ENCODE measurements at places on chromosomes 11 and 22. TPM values are rescaled to one million over a fixed set of nuclear protein-coding genes. Genes with fewer than 3 reads are reported as not detected.
A peak's percentile ranks its signal among the peaks of the same experiment; 100 is the strongest.

DNA sequence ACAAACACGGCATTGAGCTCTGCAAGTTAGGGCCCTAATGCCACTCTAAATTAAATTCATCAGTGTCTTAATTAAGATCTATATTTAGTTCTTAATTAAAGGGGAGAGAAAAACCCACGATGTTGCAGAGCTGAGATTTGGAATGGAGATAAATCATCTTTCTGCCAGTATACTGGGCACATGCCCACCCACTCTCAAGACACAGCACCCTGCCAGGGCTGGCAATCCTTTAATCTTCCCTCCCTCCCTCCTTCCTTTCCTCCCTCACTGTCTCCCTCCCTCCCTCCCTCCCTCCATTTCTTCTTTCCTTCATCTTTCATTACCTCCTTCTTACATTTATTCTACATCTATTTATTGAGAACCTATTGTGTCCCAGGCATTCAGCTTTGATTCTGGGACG, 194.8 kb downstream of the BUD13 start:
- H3K27ac ChIP-seq = no peak overlapping the region
- peaks cover 53% of the 10 kb centered on the region for H3K27me3 ChIP-seq
- DNase-seq = no peak
- no peaks in the 10 kb centered on the region for H3K36me3 ChIP-seq
- peaks cover 8% of the 10 kb centered on the region for H3K4me1 ChIP-seq

GRCh38 chr11:86743223-86744118, 56.9 kb upstream of the PRSS23 start:
- no peak overlapping the region for H3K4me3 ChIP-seq
- H3K27me3 ChIP-seq = no peaks in the 10 kb centered on the region
- H3K36me3 ChIP-seq = no peaks in the 10 kb centered on the region
- DNase-seq = peak; percentile 44

DNA sequence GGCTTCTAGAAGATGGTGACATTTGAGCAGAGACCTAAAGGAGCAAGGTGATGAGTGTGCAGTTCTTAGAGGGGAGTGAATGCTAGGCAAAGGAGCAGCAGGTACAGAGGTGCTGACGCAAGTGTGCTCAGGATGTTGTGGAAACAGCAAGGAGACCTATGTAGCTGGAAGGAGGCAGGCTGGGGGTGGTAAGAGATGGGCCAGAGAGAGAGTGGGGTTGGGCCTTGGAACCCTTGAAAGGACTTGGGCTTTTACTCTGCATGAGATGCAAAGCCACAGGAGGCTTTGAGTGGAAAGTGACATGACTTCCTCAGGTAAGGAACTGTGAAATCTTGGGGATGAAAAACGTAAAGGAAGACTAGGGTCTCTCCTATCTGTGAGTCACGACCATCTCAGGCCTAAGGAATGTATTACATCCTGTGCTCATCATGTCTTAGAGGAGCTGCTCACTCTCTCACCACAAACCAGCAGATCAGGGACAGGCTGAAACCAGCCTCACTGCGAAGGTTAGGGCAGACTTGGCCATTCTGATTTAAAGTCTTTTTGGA, 65.4 kb downstream of the MICAL2 start:
- no peaks in the 10 kb centered on the region for H3K36me3 ChIP-seq
- peaks cover 6% of the 10 kb centered on the region for H3K4me1 ChIP-seq
- no peak overlapping the region for H3K27ac ChIP-seq
- DNase-seq = no peak
- no peak overlapping the region for H3K4me3 ChIP-seq
- H3K27me3 ChIP-seq = no peaks in the 10 kb centered on the region

- H3K4me3 ChIP-seq = no peak overlapping the region
- H3K36me3 ChIP-seq = no peaks in the 10 kb centered on the region
- no peak overlapping the region for H3K27ac ChIP-seq
- no peaks in the 10 kb centered on the region for H3K27me3 ChIP-seq
- no peaks in the 10 kb centered on the region for H3K4me1 ChIP-seq
- DNase-seq = no peak
Measured at GRCh38 chr11:102666331-102666957, 39.1 kb downstream of the MMP27 start.

DNA sequence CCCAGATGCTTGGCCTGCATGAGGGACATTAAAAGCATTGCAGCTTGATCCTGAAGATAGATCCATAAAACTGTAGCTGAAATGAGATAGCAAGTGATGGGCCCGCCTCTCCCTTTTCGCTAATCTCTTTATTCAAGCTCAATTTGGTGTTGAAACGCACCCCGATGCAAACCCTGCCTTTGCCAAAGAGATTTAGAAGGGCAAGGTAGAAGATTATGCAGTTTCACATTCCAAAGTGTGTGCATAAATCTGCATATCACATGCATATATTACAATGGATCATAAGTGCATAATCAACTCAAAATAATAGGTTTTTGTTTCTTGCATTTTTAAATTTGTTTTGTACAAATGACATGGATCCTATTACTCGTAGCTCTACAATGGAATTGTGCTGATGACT, 80.1 kb upstream of the SHANK2 start:
- no peaks in the 10 kb centered on the region for H3K4me1 ChIP-seq
- no peak for DNase-seq
- H3K27me3 ChIP-seq = no peaks in the 10 kb centered on the region
- H3K36me3 ChIP-seq = no peaks in the 10 kb centered on the region

- no peak for DNase-seq
- no peaks in the 10 kb centered on the region for H3K27me3 ChIP-seq
- H3K27ac ChIP-seq = no peak overlapping the region
- H3K36me3 ChIP-seq = no peaks in the 10 kb centered on the region
- no peaks in the 10 kb centered on the region for H3K4me1 ChIP-seq
Measured at GRCh38 chr11:89452780-89453179, 38.4 kb downstream of the NOX4 start.

GRCh38 chr11:19874266-19874665, 161.6 kb downstream of the NAV2 start:
- H3K4me1 ChIP-seq = peaks cover 4% of the 10 kb centered on the region
- no peak overlapping the region for H3K27ac ChIP-seq
- H3K27me3 ChIP-seq = no peaks in the 10 kb centered on the region
- no peak overlapping the region for H3K4me3 ChIP-seq
- no peak for DNase-seq
- H3K36me3 ChIP-seq = no peaks in the 10 kb centered on the region

DNA sequence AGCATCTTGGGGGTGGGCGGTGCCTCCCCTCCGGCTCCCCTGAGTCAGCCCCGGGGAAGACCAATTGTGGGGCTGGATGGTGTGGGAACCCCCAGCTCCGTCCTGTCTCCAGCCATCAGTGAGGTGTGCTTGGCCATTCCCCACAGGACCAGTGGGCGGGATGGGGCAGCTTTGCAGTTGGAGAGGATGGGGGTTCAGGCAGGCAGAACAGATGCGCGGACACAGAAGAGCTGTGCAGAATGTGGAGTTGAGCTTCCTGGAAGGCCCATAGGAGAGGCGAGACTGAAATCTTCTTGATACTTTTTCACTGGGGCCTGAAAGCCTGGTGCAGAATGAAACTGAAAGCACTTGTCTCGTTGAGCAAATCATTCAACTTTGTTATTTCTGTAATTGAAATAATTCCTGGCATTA, 23.8 kb downstream of the PARVB start:
- H3K27me3 ChIP-seq = no peaks in the 10 kb centered on the region
- no peaks in the 10 kb centered on the region for H3K36me3 ChIP-seq
- H3K4me3 ChIP-seq = no peak overlapping the region
- peak overlapping the region; percentile 88 for H3K27ac ChIP-seq
- H3K4me1 ChIP-seq = peaks cover 53% of the 10 kb centered on the region

DNA sequence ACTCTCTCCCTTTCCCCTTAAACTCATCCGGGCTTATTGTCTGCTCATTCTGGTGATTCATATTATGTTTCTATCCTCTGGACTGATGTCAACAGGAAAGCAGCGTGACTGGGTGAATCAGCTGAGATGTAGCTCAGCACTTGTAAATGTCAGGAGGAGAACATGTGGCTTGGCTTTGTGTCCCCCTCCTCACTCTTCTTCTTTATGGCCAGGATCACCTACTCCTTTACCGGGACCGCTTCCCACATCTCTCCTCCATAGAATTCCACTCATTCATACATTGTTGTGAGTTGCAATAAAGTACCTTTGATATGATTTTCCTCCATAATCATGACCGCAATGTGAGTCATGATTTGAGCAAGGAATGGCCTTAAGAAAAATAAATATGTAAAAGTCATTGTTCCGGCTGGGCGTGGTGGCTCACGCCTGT, 15.8 kb upstream of the SYN3 start:
- H3K27me3 ChIP-seq = no peaks in the 10 kb centered on the region
- no peaks in the 10 kb centered on the region for H3K4me1 ChIP-seq
- no peak overlapping the region for H3K27ac ChIP-seq
- H3K4me3 ChIP-seq = no peak overlapping the region

DNA sequence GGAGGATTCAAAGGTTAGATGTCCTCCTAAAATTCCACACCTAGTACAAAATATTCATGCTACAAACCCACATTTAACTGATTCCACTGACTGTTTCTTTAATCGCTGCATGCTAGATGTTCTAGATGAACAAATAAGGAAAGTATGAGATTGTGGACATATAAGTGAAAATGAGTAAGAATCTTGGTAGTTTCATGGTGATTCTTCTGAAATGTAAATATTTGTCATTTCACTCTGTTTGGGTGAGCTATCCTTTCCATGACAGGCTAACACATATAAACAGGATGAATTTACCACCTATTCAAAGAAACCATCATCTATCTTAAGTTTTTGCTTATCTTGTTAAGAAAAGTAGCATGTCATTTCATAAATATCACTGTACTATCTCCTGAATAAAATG, 14.8 kb downstream of the OR5B3 start:
- no peak overlapping the region for H3K4me3 ChIP-seq
- DNase-seq = no peak
- no peaks in the 10 kb centered on the region for H3K4me1 ChIP-seq
- no peak overlapping the region for H3K27ac ChIP-seq

DNA sequence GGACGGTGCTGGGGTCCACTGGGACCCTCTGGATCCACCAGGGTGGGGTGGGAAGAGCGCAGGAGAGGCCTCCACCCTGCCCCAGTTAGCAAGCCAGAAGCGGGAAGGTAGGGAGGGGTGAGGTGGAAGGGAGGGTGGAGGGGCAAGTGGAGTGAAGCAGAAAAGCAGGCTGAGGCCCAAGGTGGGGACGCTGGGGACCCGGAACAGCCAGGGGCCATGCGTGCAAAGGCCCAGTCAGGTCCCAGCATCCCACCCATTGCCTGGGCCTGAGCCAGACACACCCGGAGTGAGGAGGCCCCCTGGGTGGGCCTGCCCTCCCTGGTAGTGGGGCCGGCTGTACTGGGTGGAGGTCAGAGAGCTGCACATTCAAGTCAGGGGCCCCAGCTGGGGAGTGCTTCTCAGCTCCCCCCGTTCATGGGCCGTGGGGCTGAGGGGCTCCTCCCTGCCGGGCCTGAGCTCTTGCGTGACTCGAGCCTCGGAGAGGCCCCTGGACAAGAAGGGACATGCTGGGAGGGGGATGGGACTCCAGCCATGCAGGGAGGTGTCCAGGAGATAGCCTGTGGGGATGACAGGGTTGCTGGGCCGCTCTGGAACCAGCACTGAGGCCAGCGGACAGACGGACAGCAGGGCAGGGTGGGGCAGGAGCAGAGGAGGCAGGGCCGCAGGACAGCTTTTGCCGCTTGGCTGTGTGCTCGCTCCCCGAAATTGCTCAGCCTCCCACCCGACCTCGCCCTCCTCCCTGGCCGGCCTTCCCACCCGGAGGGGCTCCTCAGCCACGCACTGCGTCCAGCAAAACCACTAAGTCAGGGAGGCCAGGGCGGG, 7.7 kb downstream of the TNNT3 start:
- peak overlapping the region; percentile 62 for H3K27ac ChIP-seq
- H3K36me3 ChIP-seq = no peaks in the 10 kb centered on the region
- no peak overlapping the region for H3K4me3 ChIP-seq

DNA sequence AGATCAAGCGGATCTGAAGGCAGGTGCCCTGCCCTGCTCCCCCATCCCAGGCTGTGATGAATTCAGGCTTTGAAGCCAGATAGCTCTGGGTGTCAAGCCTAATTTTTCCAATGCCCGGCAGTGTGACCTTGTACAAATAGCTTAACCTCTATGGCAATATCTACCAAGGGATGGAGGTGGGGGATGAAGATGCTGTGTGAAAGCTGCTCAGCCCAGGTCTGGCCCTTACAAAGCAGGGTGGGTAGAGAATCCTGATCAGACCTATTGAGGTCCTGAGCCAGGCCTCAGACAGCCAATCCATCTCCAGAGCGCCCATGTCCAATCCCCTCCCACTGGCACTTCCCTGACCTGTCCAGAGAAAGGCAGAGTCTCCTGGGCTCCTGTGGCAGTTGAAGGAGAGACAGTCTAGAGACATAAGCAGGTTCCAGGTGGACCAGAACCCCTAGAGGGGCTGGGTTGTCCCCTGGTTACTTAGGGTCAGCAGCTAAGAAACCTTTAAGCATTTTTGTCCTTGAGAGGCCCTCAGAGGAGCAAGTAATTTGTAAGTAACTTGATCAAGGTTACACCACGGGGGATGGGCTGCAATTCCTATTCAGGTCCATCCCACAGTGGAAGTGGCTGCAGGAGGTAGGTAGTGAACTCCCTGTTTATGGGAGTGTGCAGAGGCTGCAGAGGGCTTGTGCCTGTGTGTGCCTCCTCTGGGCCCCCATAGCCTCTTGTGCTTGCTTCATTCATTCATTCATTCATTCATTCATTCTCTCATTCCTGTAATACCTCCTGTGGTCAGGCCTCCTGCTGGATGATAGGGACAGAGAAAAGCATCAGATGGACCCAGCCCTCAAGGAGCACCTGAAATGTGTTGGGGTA, 10.4 kb downstream of the P2RY2 start:
- DNase-seq = no peak
- H3K27ac ChIP-seq = peak overlapping the region; percentile 32
- peaks cover 7% of the 10 kb centered on the region for H3K36me3 ChIP-seq
- H3K4me3 ChIP-seq = no peak overlapping the region
- H3K4me1 ChIP-seq = peaks cover 25% of the 10 kb centered on the region

GRCh38 chr11:122190768-122191167, 74.8 kb upstream of the BLID start:
- no peak overlapping the region for H3K4me3 ChIP-seq
- H3K27me3 ChIP-seq = no peaks in the 10 kb centered on the region
- no peak for DNase-seq
- H3K36me3 ChIP-seq = no peaks in the 10 kb centered on the region
- peaks cover 7% of the 10 kb centered on the region for H3K4me1 ChIP-seq

DNA sequence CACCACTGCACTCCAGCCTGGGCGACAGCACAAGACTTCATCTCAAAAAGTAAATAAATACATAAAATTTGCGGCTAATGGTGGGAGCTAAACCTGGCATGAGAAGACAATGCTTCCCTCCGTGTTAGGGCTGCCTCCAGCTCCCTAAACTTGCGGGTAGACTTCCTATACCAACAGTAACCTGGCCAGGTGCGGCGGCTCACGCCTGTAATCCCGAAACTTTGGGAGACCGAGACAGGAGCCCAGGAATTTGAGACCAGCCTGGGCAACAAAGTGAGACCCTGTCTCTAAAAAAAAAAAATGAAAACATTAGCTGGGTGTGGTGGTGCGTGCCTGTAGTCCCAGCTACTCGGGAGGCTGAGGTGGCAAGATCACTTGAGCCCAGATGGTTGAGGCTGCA, 25.3 kb downstream of the SLC25A18 start:
- no peaks in the 10 kb centered on the region for H3K27me3 ChIP-seq
- no peak overlapping the region for H3K4me3 ChIP-seq
- DNase-seq = no peak
- no peak overlapping the region for H3K27ac ChIP-seq
- H3K4me1 ChIP-seq = peaks cover 4% of the 10 kb centered on the region

- H3K4me3 ChIP-seq = no peak overlapping the region
- no peaks in the 10 kb centered on the region for H3K4me1 ChIP-seq
- no peak for DNase-seq
- H3K27me3 ChIP-seq = no peaks in the 10 kb centered on the region
- H3K36me3 ChIP-seq = no peaks in the 10 kb centered on the region
Measured at GRCh38 chr11:83676056-83676601, 390.0 kb upstream of the CCDC90B start.

TIGD3 gene
- 0.63 TPM for total RNA-seq

CRYAB gene
- total RNA-seq = 779 TPM

C22orf31 gene
- not detected for total RNA-seq

RFPL3 gene
- not detected for total RNA-seq

OR4A16 gene
- not detected for total RNA-seq

C11orf21 gene
- total RNA-seq = 0.10 TPM

BTBD18 gene
- not detected for total RNA-seq

CARNS1 gene
- total RNA-seq = 5.1 TPM

MRPL23 gene
- 128 TPM for total RNA-seq
